Upper lobe of right lung (tissue), 1 donor: ENCODE measurements at places on chromosomes 13 and 19.

DNA sequence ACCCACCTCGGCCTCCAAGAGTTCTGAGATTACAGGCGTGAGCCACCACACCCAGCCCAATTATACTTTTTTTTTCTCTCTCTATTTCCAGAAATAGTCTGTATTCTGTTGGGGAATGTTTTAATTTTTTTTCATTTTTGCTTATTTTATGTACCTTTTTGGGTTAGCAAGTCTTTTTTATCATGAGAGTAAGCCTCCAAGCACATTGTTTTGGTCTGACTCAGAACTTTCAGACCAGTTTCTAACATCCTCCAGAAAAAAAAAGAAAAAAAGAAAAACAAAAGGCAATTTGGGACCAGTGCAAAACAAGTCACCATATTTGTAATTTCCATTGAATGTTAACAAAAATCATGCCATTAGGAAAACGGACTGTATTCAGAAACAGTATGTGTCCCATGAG, 1465.5 kb downstream of the SLITRK5 start:
- no peak for DNase-seq

DNA sequence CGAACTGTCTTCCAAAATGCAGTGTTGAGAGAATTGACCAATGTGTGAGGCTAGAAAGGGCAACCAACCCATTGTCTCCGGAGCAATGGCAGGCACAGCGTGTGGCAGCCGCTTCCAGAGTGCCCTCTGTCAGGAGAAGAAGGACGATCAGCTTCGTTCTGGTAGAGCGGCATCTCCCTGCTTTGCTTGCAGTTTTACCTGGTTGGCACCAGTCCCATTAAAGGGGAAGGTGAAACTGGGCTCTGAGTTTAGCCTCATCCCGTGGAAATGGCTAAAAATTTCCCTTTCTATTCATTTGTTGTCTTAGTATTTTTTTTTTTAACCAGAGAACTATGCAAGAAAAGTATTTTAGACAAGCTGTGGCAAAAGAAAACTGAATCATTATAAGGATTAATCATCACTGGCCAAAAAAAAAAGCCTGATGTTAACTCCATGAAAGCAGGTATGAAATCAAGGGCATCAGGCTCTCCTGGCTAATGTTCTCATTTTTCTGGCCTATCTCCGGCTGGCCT, 81.5 kb upstream of the SLC7A1 start:
- no peak for DNase-seq

GRCh38 chr13:46332772-46333171, 54.3 kb downstream of the RUBCNL start:
- DNase-seq, result no peak

- DNase-seq, result no peak
Observed at GRCh38 chr13:41802043-41802683, 158.7 kb downstream of the VWA8 start.

GRCh38 chr19:39480337-39481228, at the start of gene TIMM50:
Gene TIMM50, plus strand, starts transcription at chr19:39480838. Its CDS starts 16 bp downstream, at chr19:39480854.
- peak; percentile 99 for DNase-seq

DNA sequence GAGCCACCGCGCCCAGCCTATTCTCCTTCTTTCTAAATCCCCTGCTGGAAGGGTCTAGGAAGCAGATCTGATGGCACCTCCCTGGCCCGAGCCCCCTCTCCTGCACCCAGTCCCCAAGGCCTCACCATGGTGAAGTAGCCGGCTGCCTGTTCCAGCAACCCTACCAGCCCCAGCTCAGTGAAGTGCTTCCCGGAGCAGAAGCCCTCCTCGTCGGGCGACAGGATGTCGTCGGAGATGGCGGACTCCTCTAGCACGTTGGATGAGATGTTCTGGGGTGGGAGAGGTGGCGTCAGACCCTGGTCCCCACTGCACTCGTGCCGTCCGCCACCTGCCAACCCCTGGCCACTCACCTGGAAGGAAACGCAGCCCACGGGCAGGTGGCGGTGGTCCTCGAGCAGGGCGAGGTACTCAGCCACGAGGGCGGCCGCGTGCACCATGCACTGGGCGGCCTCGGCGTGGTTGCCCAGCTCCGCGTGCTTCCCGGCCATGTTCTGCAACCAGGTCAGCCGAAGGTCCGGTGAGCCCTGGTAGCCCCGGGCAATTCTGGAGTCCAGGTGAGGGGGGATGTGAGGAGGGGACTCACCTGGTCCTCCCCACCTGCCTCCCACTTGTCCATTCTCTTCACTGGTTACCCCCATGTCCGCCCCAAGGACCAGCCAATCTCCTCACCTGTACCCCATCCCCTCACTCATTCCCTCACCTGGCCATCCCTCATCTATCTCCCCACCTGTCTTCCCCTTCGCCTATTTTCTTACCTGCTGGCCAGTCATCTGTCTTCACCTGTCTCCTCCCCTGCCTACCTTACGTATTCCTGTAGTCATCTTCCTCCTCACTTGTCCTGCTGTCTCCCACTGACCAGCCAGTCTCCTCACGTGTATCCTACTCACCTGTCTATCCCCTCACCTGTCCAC, 11.5 kb upstream of the KANK2 start:
- no peak for DNase-seq

- DNase-seq, result no peak
Observed at GRCh38 chr19:8089664-8090601, 37.4 kb downstream of the CCL25 start.
